ENCODE measurements at places on chromosomes 13 and 19.

DNA sequence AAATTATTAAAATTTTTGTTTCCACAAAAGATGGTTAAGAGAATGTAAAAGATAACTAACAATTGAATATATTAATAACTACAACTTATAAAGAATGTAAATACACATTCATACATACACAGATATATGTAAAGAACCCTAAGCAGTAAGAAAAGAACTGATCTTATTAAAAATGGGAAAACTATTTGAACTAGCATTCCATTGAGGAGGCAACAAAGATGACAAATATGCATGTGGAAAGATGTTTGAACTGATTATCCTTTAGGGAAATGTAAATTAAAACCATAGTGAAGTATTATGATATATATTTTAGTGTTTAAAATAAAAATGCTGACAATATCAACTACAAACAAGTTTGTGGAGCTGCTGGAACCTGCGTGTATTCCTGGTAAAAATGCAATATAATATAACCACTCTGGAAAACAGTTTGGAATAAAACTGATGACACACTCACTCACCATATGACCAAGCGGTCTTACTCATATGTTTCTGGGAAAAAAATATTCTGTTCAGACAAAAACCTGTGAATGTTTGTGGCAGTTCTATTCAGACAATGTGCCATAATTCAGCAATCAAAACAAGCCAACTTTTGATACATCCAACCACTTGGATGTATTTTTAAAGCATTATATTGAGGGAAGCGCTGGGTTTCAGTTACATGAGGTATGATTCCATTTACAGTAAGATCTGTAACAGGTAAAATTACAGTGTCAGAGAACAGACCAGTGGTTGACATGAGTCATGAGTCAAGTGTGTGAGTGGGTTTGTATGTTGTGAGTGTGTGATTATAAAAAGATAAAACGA, 694.4 kb upstream of the SLITRK5 start:
- DNase-seq: no peak

DNA sequence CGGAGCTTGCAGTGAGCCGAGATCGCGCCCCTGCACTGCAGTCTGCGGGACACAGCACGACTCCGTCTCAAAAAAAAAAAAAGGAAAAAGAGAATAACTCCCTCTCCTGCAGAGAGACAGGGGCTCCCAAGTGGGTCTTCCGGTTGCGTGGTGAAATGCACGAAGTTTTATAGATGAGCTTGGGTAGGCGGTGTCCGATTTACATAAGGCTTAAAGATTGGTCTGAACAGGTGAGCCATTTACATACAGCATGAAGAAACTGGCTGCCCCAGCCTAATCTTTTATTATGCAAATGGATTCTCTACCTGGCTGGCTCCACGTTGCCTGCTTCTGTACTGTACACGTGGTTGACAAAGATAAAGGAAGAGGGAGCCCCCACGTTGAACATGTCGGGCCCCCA, 19.5 kb downstream of the ADGRE2 start:
- DNase-seq: no peak

- no peak for DNase-seq
These were observed 181.9 kb upstream of the EDNRB start for GRCh38 chr13:78100486-78100885.

GRCh38 chr19:52244021-52244420, 25.4 kb upstream of the ZNF766 start:
- no peak for DNase-seq

GRCh38 chr13:40269086-40269485, 397.4 kb downstream of the FOXO1 start:
- DNase-seq: no peak

DNA sequence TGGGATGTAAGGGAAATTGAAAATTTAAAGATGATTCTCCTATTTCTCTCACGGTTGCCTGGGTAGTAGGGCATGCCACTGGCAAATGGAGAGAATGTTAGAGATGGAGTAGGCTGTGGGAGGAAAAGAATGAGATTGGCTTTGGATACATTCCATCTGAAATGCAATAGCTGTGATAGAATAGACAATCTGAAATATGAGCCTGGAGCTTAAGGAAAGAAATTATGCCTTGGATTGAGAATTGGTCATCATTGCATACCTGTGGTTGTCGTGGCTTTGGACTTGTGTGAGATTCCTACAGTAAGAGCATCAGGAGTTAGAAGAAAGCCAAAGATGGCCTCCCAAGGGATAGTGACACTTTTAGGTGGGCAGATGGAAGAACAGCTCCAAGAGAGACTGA, 305.1 kb upstream of the SLC10A2 start:
- no peak for DNase-seq

- DNase-seq: no peak
These were observed 347.2 kb downstream of the ZNF536 start for GRCh38 chr19:30719189-30719998.

DNA sequence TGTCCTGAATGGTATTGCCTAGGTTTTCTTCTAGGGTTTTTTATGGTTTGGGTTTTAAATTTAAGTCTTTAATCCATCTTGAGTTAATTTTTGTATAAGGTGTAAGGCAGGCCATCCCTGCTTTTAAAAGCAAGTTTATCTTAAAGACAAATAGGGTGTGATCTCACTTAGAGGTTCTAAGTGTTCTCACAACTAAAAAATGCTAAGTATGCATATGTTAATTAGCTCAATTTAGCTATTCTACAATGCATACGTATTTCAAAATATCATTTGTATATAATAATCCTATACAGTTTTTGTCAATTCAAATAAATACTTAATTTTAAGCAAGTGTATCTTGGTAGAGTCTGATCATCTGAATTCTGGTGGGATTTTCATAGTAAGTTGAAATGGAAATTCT, 50.4 kb downstream of the MBNL2 start:
- no peak for DNase-seq

DNA sequence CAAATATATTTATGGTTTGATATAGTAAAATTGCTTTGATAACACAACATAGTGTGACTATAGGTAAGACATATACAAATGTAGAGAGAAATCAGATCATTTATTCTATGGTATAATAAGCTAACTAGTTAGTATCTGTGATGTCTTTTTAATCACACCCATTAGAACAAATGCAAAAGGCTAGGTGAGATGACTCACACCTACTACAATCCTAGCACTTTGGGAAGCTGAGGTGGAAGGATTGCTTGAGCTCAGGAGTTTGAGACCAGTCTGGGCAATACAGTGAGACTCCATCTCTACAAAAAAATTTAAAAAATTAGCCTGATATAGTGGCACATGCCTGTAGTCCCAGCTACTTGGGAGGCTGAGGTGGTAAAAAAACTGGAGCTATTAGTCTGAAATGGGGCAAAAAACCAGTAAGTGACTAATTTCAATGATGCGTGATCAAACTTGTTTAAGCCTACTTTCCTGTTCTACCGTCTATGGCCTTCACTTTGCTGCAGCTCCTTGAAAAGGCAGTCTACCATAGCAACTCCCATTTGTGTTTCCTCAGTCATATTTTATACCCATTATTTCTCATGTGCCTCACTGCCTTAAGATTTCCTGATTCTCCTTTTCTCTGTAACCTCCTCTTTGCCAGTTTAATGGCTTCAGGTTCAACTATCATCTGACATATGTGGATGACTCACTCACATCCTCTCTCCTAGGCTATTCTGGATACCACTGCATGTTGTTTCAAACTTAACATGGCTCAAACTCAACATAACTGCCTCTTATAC, 12.5 kb downstream of the ALG5 start:
- no peak for DNase-seq

GRCh38 chr19:50768277-50768676, 2.0 kb upstream of the GPR32 start:
- DNase-seq: no peak

- DNase-seq: peak; percentile 63
These were observed 6.1 kb downstream of the DHRS12 start for GRCh38 chr13:51797664-51798488.

Data from activated naive CD4-positive, alpha-beta T cell treated with anti-CD3 and anti-CD28 coated beads, Interleukin-2, amount 50 U/mL, for 16 hours (primary cell).